Progenitor cell of endocrine pancreas (in vitro differentiated cells): ENCODE measurements at places on chromosomes 6 and 20. TPM values are rescaled to one million over a fixed set of nuclear protein-coding genes. Genes with fewer than 3 reads are reported as not detected.

DNA sequence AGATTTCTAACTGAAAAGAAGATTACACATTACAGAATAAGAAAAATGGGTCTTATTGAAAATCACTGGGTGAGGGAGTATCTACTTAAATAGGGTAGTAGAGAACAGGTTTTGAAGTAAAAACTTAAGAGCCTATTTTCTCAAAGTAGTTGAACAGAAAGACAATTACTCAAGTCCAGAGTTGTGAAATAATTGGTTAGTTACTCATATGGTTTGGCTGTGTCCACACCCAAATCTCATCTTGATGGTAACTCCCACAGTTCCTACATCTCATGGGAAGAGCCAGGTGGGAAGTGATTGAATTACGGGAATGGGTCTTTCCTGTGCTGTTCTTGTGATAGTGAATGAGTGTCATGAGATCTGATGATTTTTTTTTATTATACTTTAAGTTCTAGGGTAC, 1035.3 kb upstream of the GJE1 start:
- no peaks in the 10 kb centered on the region for H3K4me1 ChIP-seq
- no peaks in the 10 kb centered on the region for H3K36me3 ChIP-seq
- H3K27me3 ChIP-seq, result no peaks in the 10 kb centered on the region
- DNase-seq, result no peak

DNA sequence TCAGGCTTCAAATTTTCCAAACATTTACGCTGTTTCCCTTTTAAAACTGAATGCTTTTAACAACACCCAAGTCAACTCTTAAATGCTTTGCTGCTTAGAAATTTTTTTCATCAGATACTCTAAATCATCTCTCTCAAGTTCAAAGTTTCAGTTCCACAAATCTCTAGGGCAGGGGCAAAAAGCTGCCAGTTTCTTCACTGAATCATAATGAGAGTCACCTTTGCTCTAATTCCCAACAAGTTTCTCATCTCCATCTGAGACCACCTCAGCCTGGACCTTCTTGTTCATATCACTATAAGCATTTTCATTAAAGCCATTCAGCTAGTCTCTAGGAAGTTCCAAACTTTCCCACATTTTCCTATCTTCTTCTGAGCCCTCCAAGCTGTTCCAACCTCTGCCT, 69.1 kb downstream of the RNF217 start:
- no peak overlapping the region for H3K27ac ChIP-seq
- no peak for DNase-seq
- H3K4me1 ChIP-seq, result no peaks in the 10 kb centered on the region
- peaks cover 13% of the 10 kb centered on the region for H3K36me3 ChIP-seq
- H3K4me3 ChIP-seq, result no peak overlapping the region
- H3K27me3 ChIP-seq, result no peaks in the 10 kb centered on the region

DNA sequence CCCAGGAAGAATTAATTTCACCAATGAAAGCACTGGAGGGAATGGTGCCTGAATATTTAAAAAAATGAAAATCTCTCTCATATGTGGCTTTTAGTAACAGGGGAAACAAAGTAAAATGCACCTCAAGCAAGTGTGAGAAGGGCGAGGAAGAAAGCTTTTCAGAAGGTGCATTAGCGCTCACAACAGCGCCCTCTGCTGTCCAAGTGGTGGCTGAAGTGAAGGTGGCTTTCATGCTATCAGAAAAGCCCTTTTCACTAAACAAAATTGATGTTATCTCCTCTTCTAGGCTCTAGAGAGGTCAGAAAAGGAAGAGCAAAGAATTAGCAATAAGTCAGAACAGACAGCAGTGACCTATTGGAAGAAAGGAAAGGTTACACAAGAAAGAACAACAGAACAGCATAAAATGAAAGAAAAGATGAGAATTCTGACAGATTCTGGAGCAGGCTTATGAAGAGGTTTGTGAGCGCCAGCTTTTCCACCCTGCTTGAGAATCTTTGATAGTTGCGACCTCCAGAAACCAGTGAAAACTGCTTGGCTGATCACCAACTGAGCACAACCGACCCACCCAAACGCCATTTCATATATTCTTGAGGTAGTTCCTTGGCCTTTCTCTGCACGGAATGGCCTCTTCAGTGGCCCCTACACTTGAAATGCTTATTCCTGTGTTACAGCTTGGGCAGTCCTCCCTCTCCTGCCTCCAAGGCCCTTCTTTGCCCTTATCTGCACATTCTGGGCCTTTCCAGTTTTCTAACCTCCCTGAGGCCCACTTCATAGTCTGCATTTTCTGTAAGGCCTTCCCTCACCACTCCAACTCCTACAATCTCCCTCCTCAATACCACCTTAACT, 45.3 kb downstream of the SMLR1 start:
- H3K27me3 ChIP-seq, result peaks cover 14% of the 10 kb centered on the region
- peaks cover 15% of the 10 kb centered on the region for H3K4me1 ChIP-seq
- no peak overlapping the region for H3K27ac ChIP-seq
- H3K4me3 ChIP-seq, result no peak overlapping the region
- peaks cover 7% of the 10 kb centered on the region for H3K36me3 ChIP-seq

DNA sequence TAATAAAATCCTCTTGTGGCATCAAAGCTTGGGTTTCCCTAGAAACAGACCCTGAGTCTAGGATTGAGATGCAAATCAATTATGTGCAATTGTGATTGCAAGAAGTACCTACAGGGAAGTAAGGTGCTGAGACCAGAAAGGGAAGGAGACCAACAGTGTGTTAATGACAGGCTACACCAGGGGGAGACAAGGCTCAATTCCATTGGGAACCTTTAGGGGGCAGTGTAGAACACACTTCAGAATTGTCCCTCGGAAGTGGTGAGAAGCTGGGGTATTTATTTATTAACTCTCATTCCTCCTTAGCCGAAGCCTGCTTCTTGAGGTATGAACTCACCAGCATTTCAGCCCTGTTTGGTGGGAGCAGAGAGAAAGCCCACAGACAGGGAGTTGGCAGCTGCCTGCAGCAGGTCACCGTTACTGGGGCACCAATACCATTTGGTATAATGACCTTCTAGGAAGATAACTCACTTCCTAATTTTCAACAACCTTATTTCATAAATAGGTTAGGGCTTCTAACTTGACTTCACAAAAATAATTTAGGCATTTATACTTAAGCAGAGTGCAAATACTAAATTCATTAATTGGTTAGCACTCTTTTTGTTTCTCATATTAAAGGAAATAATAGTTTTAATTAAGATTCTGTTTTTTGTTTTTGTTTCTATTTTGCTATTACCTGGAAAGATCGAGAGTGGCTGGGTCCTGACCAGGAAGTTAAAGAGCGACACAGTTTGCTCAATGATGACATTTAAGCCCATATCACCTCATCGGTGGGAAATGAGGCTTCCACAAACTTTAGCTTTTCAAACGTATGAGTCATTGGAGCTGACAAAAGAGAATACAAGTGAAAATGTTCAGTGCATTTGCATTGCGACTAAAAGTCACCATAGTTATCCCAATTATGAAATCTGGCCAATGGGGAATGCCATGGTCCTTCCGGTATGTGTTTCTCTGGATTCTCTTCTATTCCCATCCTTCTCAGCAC, 94.8 kb downstream of the BTBD3 start:
- no peaks in the 10 kb centered on the region for H3K36me3 ChIP-seq
- no peak overlapping the region for H3K27ac ChIP-seq
- no peak for DNase-seq
- H3K27me3 ChIP-seq, result no peaks in the 10 kb centered on the region

GRCh38 chr6:7323074-7323473, 10.1 kb upstream of the SSR1 start:
- no peak for DNase-seq
- H3K27ac ChIP-seq, result no peak overlapping the region
- no peaks in the 10 kb centered on the region for H3K4me1 ChIP-seq
- H3K4me3 ChIP-seq, result no peak overlapping the region
- H3K27me3 ChIP-seq, result no peaks in the 10 kb centered on the region

DNA sequence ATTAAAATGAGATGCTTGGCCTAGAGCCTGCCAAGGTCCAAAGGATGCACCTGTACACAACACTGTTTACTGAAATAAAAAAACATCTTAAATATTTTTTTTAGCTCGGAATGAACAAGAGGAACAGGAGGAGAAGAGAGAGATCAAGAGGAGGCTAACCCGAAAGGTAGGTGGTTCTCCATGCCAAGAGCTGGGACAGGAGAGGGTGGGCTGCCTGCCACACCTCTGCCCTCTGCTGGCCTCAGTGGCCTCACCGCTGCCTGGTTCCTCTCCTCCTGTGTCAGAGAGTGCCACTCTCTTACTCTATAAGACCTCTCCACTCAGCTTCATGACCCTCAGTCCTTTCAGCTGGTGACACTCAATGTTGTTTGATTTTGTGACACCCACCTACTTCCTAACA, 50.2 kb downstream of the TBC1D7 start:
- DNase-seq, result no peak
- H3K4me3 ChIP-seq, result no peak overlapping the region
- no peak overlapping the region for H3K27ac ChIP-seq
- H3K27me3 ChIP-seq, result no peaks in the 10 kb centered on the region
- H3K36me3 ChIP-seq, result peaks cover 2% of the 10 kb centered on the region

DNA sequence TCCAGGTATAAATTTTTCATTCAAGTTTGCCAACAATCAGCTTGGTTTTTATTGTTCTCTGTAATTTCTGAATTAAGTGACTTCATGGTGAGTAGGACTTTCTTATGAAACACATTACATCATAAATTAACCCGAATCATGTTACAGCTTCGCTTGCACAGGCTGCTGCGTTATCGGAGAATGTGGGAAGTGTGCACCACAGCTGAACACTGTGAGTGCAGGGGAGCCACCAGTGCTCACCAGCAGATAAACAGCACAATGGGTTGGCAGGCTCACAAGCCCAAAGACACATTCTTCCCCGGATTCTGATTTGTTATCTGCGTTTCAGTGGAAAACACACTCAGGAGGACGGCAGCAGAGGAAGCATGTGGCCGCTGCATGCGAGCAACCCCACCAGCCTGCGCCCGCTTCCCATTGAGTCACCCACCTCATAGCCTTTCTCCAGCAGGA, 121.1 kb downstream of the GMDS start:
- H3K36me3 ChIP-seq, result peaks cover 1% of the 10 kb centered on the region
- no peak for DNase-seq
- H3K4me1 ChIP-seq, result peaks cover 6% of the 10 kb centered on the region

- H3K36me3 ChIP-seq, result no peaks in the 10 kb centered on the region
- no peak overlapping the region for H3K27ac ChIP-seq
- H3K4me3 ChIP-seq, result no peak overlapping the region
- no peaks in the 10 kb centered on the region for H3K4me1 ChIP-seq
- peaks cover 31% of the 10 kb centered on the region for H3K27me3 ChIP-seq
These were observed 55.0 kb upstream of the BHLHE23 start for GRCh38 chr20:63061771-63062100.

DNA sequence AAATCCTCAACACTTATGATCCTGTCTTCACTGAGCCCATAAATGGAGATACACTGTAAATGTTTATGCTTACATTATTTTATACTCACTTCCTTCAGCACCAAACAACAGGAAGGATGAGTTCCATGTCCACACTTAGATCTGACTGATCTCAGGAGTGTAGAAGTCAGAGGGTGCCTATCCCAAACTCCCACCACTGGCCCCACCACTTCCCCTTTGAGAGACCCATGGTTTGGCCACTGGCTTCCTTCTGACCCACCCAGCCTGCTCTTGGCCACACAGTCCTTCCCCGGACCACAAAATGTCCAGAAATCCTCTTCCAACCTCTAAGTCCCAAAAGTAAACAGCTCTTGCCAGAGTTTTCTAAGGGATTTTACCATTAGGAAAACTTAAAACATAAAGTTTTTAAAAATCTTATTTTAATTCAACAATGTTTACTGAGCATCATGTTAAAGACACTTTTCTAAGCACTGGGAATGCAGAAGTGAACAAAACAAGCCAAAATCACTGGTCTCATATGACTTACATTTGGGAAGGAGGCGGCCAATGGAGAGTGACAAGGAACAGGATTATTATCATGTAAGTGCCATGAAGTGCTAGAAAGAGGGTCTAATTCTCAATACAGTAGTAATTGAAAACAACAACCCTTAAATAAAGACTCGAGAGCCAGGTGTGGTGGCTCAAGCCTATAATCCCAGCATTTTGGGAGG, 103.8 kb downstream of the NRSN1 start:
- H3K4me1 ChIP-seq, result peaks cover 25% of the 10 kb centered on the region
- no peaks in the 10 kb centered on the region for H3K36me3 ChIP-seq
- DNase-seq, result no peak
- H3K27me3 ChIP-seq, result peaks cover 9% of the 10 kb centered on the region

GRCh38 chr6:24802271-24803059, 3.7 kb upstream of the ARMH2 start:
- no peaks in the 10 kb centered on the region for H3K27me3 ChIP-seq
- H3K36me3 ChIP-seq, result no peaks in the 10 kb centered on the region

GRCh38 chr6:158024566-158025297, 43.1 kb downstream of the SYNJ2 start:
- no peak overlapping the region for H3K27ac ChIP-seq
- no peak for DNase-seq
- H3K36me3 ChIP-seq, result peaks cover 9% of the 10 kb centered on the region
- no peaks in the 10 kb centered on the region for H3K27me3 ChIP-seq
- H3K4me3 ChIP-seq, result no peak overlapping the region
- H3K4me1 ChIP-seq, result peaks cover 11% of the 10 kb centered on the region

- no peaks in the 10 kb centered on the region for H3K27me3 ChIP-seq
- no peaks in the 10 kb centered on the region for H3K36me3 ChIP-seq
These were observed 70.8 kb downstream of the CD164 start for GRCh38 chr6:109311471-109311870.

DNA sequence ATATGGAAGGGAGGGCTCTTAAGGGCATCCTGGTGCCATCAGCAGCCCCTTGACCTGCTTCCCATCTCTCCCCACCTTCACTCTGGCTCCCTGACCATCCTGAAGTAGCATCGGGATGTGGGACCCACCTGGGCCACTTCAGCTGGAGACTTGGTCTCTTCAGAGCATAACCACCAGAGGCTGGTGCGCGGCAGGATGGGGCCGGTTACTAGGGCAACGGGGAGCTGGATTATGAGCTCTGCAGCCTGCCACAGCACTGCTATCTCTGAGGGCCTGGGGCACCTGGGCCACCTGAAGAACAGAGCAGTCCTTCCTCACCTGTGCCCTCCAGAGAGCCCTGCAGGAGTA, 79.7 kb downstream of the SYNJ2 start:
- H3K4me3 ChIP-seq, result no peak overlapping the region
- no peak for DNase-seq
- peaks cover 7% of the 10 kb centered on the region for H3K4me1 ChIP-seq
- H3K27ac ChIP-seq, result no peak overlapping the region
- peaks cover 4% of the 10 kb centered on the region for H3K36me3 ChIP-seq

DNA sequence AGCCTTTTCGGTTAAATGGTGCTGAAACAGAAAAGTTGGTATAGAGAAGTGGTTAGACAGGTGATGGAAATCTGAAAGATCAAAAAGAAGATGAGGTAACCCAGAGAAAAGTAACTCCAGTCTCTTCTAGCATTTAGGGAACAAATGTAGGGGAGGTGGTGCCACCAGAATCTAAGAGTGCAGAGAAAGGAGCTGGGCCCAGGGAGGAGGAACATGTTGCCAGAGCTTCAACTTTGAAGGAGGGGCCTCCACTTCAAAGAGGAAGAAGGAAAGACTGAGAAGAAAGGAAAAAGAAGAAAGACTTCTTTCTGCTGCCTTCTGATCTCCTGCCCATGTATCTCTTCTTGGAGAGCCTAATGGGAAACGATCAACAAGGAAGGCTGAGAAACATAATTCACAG, 23.5 kb upstream of the ATRN start:
- DNase-seq, result no peak
- no peak overlapping the region for H3K4me3 ChIP-seq
- H3K4me1 ChIP-seq, result peaks cover 6% of the 10 kb centered on the region

TCP11 gene
- not detected in 2 replicates for total RNA-seq

NKAPL gene
- total RNA-seq, result 0.24 TPM in 1 of 2 replicates, not detected in the other

CD83 gene
- total RNA-seq, result 5.7 and 5.8 TPM in 2 replicates

GHRH gene
- 0.75 TPM in 1 of 2 replicates, not detected in the other for total RNA-seq

NEU1 gene
- total RNA-seq, result 52.4 and 57.4 TPM in 2 replicates

IRF4 gene
- total RNA-seq, result 0.04 TPM in 1 of 2 replicates, not detected in the other

HSPA1A gene
- 52.5 and 56.6 TPM in 2 replicates for total RNA-seq

MEI4 gene
- total RNA-seq, result 1.9 and 2.6 TPM in 2 replicates

VGLL2 gene
- total RNA-seq, result 0.49 TPM in 1 of 2 replicates, not detected in the other

OPRL1 gene
- total RNA-seq, result 1.5 TPM in 2 replicates
